Spinal cord (tissue), 10 donors: ENCODE measurements at places on chromosomes 12 and 14. TPM values are rescaled to one million over a fixed set of nuclear protein-coding genes. Genes with fewer than 3 reads are reported as not detected.

Gene CARMIL3
- 32.9 TPM for polyA plus RNA-seq

Gene C12orf50
- polyA plus RNA-seq: 0.24 TPM

Gene SLC17A8
- 17.4 TPM for polyA plus RNA-seq

Gene SMOC1
- polyA plus RNA-seq: 189 TPM

Gene LRTM2
- polyA plus RNA-seq: 9.6 TPM
